ENCODE measurements at places on chromosomes 1 and 21.

DNA sequence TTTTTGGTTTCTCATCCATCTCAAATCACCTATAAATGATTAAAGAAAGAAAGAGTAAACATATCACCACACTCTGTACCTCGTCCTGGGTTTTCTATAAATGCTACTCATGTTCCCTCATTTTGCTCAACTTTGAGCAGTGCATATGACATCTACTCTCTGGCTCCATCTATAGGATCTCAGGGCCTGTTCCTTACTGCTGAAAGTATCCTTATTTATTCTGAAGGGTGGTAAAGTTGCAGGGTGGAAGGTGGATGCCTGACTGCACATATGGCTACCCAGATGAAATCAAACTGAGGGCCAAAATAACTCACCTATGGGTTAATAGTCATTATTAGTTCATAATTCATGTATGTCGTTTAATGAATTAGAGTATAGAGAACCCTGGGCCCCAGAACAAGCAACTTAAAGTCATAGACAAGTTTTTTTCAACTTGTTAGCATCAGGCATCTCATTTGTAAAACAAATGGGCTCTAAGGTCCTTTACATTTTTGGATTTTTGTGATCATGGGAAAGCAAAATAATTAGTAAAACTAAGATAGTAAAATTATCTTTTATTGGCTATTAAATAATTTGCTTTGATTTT, 46.5 kb downstream of the NCF2 start:
- DNase-seq = no peak

DNA sequence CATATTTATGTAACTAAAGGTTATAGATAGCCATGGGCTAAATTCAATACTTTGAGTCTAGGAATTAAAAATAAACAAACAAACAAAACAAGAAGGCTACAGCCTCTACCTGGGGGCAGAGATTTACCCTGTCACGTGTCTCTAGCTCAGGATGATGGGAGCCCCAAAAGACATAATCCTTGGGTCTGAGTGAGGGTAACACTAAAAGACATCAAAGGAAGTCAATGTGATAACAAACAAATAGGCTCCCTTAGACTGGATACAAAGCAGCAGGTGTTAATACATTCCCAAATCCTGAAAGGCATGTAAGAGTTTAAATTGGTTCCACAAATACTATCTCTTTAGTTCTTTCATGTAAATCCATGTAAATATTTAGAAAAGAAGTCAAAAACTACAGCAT, 10.7 kb downstream of the MYSM1 start:
- no peak for DNase-seq

GRCh38 chr1:47495176-47495713, 57.4 kb downstream of the FOXD2 start:
- no peak for DNase-seq

GRCh38 chr21:35512346-35512745, 463.2 kb upstream of the RUNX1 start:
- no peak for DNase-seq

- no peak for DNase-seq
Measured at GRCh38 chr1:221829327-221830015, 87.6 kb upstream of the DUSP10 start.

GRCh38 chr21:44865561-44866280, 7.8 kb downstream of the PTTG1IP start:
- DNase-seq = no peak

DNA sequence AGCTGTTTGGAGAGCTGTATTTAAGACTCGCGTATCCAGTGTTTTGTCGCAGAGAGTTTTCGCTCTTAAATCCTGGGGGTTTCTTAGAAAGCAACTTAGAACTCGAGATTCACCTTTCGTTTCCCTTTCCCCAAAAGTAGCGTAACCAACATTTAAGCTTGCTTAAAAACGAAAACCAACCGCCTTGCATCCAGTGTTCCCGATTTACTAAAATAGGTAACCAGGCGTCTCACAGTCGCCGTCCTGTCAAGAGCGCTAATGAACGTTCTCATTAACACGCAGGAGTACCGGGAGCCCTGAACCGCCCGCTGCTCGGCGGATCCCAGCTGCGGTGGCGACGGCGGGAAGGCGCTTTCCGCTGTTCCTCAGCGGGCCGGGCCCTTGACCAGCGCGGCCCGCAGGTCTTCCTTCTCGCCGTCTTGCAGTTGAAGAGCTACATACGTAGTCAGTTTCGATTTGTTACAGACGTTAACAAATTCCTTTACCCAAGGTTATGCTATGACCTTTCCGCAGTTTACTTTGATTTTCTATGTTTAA, 1.9 kb downstream of the OLIG1 start:
- peak; percentile 60 for DNase-seq

- DNase-seq = no peak
Measured at GRCh38 chr1:167209044-167209443, 11.6 kb upstream of the POU2F1 start.

- DNase-seq = peak; percentile 78
Measured at GRCh38 chr1:23558140-23558871, 995 bp downstream of the ID3 start.

- DNase-seq = no peak
Measured at GRCh38 chr21:14677639-14678179, 131.6 kb upstream of the SAMSN1 start.

DNA sequence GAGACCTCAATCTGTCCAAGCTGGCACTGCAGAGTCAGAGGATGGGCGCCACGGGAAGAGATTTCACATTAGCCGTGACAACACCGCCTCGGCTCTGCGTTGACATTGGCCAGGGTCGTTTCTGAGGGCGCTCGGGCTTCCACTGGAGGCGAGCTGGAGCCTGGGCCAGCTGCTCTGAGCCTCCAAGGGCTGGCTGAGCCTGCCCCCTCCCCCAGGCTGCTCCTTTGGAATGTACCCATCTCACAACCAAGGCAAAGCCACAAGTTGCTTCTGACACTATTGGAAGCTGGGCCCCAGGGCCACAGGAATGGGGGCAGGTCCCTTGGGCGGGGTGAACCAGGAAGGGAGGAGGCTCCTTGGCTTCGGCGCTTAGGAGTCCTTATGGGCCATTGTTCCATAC, 12.7 kb downstream of the GPR3 start:
- no peak for DNase-seq

DNA sequence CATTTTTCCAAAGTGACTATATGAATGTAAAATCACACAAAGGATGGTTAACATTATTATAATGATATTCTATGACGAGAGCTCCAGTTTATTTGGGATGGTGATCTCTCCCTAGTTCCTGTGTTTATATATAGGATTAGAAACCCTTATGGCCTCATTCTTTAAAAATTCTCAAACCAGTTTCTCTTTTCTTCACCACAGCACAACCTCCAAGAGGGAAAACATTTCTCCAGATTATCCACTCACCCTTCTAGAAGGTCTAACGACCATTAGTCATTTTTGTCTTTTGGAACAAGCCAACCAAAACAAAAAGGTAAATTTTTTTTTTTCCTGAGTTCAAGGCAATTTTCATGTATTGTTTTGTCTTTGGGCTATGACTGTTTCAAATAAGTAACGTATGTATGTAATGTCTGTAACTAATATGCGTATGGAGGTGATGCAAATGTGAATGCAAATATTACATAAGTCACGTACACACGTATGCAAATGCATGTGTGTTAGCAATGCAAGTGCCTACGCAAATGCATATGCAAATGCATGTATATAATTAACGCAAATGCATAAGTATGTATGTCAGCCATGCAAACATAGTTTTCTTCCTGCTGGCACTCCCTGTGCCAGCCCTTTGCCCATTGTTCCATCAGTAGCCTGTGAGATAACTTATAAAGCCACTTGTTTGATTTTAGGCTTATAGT, 72.5 kb upstream of the MORC3 start:
- DNase-seq = no peak

DNA sequence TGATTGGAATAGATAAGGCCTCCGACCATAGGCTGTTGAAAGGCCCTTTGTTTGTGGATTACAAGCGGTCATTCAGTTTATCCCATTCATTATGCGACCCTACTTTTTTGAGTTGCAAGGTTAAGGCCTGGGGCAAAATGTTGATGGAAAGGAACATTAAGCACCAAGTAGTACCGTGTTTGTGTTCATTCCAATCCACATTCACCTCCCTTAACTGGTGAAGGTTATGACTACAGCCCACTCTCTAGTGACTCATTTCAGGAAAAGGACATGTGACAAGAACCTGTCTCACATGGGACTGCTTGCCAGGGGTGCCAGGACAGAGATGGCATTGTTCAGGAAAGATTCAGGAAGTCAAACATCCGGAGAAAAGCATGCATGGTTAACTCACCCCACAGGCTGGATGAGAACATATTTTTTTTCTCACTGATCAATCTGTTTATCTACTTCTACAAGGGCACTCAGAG, 81.6 kb downstream of the CD58 start:
- no peak for DNase-seq

DNA sequence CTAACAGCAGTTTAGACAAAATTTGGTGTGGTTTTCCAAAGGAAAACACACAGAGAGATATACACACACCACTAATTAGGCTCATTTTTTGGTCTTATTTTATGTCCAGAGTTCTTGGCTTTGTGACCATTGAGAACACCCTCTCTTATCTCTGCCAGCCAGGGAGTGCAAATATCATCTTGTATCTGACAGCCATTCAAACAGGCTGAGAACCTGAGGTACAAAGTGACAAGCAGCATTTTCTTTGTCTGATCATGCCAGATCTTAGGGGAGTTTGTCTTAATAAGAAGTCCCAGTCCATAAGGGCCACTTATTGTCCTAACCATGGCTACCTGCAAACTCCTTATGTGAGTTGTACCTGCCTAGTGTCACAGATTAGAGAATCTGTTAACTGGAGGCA, 1165.2 kb downstream of the BRINP3 start:
- DNase-seq = no peak

- DNase-seq = no peak
Measured at GRCh38 chr1:223091896-223092295, 51.2 kb downstream of the TLR5 start.

GRCh38 chr1:6962996-6963911, 178.0 kb downstream of the CAMTA1 start:
- DNase-seq = peak; percentile 82

DNA sequence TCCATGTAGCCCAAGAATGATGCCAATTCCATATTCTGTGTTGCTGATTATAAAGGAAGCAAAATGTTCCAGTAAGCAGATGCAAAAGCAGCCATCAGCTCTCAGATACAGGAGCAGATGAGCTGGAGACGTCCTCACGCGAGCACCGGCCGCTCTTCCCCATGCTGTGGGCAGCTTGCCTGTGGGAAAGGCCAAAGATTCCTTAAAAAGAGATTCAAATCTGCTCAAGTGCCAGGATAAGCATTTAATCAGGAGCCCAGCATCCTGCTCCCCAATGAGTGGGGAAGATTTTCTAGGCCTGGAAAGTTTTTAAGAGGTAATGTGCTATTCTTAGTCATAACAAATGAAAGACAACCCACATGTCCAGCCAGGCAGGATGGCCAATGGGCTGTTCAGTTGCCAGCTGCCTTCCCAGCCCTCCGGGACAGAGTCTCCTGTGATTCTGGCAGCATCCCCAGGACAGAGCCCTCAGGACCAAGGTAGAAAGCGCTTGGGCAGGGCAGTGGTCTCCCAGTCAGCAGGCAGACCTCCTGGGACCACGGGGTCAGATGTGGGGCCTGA, 108.2 kb upstream of the TMPRSS2 start:
- no peak for DNase-seq

- no peak for DNase-seq
Measured at GRCh38 chr1:12542138-12542465, 75.9 kb downstream of the DHRS3 start.

DNA sequence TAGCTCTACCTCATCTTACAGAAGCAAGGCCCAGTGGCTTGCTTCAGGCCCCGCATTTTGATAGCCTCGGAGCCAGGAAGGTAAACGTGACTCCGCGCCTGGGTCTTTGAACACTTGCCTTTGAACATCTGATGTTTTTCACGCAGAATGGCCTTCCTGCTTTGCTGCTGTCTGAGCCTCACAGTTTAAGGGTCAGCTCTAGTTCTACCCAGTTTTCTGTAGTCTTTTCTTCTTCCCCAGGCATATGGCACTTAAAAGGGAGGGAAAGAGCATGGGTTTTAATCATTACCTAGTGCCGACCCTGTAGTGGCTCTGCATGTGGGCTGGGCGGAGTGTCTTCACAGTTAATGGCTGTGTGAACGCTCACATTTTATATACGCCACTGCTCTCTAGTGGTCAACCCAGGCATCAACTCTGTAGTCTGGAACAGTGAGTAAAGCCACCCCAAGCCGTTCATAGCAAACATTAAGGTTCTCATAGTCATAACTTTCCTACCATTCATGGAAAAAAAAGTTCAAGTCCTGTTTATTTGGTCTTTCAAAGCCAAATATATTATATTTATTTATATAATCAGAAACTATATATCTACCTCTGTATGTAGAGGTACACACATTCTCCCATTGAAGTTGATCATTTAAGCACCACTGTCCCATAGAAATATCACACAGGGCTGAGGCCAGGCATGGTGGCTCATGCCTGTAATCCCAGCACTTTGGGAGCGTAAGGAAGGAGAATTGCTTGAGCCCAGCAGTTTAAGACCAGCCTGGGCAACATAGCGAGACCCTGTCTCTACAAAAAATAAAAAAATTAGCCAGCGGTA, 78.1 kb downstream of the IER5 start:
- peak; percentile 82 for DNase-seq

DNA sequence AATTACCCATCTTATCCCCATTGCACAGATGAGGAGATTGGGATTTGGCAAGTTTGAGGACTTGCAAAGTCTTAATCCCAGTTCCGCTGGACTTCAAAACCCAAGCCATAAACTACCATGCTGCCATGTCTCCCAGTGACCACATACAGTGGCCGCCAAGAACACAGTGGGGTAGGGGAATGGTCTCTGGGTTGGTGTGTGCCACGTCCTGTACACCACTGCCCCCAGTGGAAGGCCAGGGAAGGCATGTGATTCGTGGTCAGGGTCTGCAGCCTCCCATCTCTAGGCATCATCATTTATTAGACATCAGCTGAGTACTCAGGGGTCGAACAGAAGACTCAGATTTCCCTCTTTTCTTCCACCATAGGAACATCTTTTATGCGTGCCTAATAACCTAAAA, 76.0 kb downstream of the MAN1C1 start:
- no peak for DNase-seq

DNA sequence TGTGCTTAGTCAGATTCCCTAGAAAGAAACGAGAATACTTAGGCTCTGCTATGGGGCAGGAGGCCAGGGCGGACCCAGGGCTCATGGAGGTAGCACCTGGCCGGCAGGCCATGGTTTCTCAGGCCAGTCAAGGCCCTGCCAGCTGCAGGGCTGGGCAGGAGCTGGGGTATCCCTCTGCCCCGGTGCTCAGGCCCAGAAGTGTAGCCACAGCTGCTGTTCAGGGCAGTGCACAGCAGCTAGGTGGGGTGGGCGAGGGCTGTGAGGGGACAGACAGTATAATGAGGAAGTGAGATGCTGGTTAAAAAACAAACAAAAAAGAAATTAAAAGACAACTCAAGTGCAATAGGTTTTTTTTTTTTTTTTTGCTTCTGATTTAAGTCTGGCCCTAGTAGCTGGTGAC, 34.0 kb upstream of the EDN2 start:
- DNase-seq = no peak
